ENCODE measurements at places on chromosomes 7 and 10.

DNA sequence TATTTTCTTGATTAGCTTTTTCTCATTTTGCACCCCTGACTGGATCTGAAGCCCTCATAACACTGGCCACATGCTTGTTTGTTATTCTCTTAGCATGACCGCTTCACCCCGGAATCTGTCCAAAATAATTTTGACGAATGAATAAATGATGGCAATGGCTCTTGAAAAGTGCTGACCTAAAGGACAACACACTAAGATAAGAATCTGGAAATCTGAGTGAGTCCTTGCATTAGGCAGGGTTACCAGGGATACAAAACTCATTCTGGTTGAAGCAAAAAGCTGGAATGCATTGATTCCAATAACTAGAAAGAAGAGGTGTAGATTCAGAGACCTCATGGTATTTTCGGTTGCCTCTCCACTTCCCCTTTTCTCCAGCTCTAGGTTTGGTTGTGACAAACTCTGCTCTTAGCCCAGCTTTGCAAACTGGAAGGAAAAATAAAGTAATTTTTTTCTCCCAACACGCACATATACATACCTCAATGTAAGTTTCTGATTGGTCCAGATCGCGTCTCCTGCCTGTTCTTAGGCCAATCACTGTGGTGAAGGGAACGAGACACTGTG lies 157.4 kb downstream of the SKIDA1 start:
- DNase-seq = no peak

DNA sequence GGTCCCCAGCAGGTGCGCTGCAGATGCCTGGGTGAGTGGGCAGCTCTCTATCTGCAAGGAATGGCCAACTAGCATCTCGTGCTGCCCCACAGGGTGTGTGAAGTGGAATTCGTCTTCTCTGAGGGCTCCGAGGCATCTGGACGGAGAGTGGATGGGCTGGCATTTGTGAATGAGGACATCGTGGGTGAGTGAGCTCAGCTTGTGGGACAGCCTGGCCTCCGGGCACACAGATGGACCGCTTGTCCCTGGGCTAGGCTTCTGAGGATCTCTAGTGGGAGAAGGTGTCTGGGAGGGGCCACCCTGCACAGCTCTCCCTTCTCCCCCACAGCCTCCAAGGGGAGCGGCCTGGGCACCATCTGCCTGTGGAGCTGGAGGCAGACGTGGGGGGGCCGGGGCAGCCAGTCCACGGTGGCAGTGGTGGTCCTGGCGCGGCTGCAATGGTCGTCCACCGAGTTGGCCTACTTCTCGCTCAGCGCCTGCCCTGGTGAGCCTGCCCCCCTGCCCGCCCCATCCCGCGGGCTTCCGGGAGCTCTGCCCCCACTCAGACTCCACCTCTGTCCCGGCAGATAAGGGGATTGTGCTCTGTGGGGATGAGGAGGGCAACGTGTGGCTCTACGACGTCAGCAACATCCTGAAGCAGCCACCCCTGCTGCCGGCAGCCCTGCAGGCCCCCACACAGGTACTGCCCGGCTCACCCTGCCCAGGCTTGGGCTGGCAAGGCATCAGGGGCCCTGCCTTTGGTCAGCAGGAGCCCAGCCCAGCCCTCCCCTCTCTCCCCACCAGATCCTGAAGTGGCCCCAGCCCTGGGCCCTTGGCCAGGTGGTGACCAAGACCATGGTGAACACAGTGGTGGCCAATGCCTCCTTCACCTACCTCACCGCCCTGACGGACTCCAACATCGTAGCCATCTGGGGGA lies 6.3 kb downstream of the POLR2J start:
- no peak for DNase-seq

DNA sequence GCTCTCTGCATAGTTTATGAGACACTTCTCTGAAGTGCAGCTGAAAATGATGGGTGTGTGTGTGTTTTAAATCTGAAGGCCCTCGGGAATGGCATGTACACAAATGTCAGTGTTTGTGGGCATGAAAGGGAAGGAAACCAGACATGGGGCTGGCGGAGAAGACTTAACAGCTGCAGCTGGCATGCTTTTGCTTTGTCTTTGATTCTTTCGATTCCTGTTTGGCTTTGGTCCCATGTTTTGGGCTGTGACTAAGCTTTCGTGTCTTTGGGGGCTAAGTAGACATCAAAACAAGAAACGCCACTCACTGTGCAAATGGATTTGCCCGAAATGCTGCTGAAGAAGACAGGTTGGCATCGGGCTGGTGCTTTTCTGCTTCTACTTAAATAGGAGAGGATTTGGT lies 179.3 kb downstream of the PFKFB3 start:
- no peak for DNase-seq

DNA sequence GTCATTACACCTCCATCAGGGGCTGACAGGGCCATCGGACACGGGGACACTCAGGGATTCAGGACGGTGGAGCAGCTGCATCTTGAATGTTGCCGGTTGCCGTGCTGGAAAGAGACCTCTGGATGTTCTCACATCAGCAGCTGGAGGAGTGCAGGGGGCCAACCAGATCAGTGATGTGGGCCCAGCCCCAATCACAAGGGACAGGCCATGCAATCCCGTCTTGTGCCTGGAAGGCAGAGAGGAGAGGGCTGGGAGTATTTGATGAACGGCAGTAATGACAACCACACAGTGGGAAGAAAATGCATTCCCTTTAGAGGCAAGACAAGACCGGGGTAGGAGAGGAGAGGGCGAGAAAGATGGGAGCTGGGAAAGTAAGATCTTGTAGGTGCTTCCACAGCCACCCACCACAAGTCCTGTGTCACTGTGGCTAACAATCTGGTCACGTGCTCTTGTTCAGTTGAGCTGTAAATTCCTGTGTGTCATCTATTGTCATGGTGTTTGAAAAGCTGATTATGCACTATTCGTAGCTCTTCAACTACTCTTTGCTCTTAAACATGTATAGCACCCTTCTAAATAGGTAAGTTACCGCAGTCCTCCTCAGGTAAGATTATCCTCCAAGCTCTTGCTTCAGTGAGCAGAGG lies 85.9 kb upstream of the LEP start:
- no peak for DNase-seq

DNA sequence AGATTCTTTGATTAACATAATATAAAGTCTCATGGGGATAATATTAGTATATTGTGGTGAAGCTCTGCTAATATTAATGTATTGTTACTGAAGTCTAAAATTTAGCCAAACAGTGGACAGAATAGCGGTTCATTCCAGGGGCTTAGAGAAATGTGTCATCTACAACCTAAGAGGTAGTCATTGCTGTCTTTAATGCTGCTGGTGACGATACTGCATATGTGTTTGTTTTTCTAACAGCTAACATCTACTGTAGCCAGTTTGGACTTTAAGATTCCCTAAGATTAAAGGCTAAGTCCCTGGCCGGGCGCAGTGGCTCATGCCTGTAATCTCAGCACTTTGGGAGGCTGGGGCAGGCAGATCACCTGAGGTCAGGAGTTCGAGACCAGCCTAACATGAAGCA lies 102.0 kb upstream of the SAMD8 start:
- no peak for DNase-seq

DNA sequence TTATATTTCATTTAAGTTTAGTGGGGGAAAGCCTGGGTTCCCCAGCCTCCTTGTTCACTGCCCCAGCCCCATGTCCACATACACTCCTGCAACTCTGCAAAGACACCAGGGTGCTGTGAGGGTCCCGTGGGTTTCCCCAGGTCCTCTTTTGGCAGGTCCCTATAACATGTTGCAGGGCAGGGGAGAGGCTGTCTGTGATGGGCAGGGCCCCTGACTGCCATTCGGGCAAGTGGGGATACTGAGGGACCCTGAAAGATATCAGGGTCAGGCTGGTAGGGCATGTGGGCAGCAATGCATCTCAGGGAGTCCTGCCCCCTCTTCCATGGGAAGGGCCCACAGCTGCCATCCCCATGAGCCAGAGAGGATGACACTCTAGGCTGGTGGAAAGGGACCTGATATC lies 28.4 kb downstream of the RASGEF1A start:
- DNase-seq = no peak

DNA sequence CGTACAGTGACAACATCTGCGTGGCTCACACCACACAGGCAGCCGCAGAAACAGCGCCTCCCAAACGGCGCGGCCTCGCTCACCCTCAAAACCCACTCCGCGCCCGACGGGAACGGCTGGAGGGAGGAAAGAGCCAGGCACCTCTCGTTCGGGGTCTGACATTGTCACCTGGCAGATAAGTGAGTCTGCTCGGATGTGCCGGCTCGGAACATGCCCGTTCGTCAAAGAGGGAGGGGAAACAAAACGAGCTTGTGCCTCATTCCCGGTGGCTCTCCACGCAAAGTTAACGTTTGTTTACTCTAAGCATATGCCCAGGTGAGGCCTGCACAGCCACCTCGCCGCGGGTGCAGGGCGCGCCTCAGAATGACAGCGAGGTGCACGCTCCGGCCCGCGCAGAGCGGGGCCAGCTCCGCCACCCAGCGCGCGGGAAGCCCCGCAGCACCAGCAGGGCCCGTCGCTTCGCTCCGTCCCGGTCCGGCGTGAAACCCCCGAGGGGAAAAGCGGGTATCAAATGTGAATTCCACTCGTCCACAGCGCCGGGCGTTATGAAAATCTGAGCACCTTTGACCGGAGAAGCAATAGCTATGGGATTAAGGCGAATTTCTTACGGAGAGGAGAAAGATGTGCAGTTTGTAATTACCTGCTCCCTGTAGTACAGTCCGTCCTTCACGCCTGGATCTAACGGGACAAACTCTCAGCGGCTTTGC lies 13.1 kb downstream of the CNPY1 start:
- DNase-seq = no peak

- no peak for DNase-seq
These were observed 279.9 kb downstream of the NEBL start for GRCh38 chr10:20616918-20617810.

DNA sequence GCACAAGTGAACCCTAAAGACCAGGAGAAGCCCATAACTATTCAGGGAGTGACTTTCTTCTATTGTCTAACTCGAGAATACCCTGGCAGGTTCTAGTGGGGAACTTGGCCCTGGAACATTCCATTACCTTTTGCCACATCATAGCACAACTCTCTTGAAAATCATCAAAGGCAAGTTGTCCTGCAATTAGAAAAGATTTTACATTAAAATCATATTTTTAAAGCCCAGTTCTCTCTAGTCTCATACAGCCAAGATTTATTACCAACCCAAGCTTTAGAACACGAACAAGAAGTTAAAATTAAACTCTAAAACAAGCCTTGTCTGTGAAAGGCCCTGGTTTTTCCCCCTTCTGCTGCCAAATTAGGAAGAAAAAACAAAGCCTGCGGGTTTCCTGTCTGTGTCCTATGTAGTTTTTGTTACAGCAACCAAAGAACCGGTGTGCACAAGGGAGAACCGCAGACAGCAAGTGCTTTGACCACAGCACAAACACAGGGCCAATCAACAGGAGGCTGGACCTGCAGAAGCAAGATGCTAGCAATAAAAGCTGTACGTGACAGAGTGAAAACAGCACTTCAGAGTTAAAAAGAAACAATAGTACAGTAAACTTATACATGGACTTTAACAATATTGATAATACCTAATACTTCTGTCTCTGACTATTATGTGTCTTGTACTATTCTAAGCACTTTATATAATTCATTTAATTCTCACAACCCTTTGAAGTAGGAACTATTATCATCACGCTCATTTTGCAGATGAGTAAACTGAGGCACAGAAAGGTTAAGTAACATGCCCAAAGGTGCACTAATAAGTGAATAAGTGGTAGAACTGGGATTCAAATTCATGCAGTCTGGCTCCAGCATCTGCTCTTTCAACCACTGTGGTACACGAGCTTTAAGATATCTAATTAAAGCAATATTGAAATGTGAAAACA lies 65.8 kb downstream of the STK17A start:
- no peak for DNase-seq

DNA sequence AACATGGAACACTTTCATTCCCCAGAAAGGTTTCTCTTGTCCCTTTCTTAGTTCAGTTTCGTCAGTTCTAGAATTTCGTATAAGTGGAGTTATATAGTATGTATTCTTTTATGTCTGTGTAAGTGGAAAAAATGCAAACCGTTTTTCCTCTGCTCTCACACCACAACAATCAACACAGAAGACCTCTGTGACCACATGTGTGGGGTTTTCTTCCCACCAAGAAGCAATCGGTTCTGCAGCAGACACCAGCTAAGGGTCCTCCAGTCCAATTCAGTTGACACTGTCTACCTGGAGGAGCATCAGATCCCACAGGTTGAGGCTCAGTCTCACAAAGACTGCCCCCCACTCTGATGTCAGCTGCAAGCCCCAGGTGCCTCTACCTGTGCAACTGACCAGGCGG lies 6.2 kb downstream of the CDC123 start:
- DNase-seq = no peak
